Activated T-helper 9 cell treated with anti-CD3 and anti-CD28 coated beads, Interleukin-2, amount 50 U/mL, for 16 hours (primary cell): ENCODE measurements at places on chromosomes 11 and 22.

- DNase-seq = no peak
These were observed 181.4 kb downstream of the ETS1 start for GRCh38 chr11:128405714-128406662.

GRCh38 chr11:122814401-122814800 is 23.9 kb upstream of the CRTAM start:
- no peak for DNase-seq

- DNase-seq = no peak
These were observed 97.6 kb upstream of the B3GAT1 start for GRCh38 chr11:134509381-134510232.

- no peak for DNase-seq
These were observed 48.8 kb upstream of the LARGE1 start for GRCh38 chr22:33969045-33969444.

DNA sequence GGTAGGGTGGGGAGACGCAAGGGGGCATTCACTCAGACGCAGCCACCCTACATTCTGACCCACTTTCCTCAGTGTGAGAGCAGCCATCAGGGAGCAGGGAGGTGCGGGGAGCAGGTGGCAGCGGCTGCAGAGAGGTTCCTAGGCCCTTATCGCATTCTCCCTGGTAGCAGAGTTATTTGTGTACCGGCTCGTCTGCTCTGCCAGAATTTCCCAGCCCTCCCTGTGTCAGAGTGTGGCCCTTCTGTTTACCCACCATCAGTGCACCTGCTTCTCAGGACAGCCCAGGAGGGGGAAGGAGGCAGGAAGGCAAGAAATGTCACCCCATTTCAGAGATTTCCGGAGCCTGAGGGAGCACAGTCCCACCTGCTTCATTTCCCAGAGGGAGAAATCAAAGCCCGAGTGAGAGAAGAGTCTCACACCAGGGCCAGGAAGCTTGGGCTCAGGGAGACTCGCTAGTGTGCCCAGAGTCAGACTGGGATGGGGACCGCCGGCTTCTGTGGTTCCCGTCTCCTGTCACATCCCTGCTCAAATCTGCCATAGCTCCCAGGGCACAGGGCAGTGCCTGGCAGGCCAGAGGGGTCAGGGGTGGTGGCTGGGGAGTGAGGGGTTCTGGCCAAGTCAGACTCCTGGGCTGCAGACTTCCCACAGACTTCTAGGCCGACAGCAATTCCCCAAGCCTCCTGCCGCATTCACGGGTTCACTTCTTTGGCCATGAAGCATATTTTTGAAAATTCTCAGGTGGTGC is 49.7 kb downstream of the ARRB1 start:
- DNase-seq = no peak

DNA sequence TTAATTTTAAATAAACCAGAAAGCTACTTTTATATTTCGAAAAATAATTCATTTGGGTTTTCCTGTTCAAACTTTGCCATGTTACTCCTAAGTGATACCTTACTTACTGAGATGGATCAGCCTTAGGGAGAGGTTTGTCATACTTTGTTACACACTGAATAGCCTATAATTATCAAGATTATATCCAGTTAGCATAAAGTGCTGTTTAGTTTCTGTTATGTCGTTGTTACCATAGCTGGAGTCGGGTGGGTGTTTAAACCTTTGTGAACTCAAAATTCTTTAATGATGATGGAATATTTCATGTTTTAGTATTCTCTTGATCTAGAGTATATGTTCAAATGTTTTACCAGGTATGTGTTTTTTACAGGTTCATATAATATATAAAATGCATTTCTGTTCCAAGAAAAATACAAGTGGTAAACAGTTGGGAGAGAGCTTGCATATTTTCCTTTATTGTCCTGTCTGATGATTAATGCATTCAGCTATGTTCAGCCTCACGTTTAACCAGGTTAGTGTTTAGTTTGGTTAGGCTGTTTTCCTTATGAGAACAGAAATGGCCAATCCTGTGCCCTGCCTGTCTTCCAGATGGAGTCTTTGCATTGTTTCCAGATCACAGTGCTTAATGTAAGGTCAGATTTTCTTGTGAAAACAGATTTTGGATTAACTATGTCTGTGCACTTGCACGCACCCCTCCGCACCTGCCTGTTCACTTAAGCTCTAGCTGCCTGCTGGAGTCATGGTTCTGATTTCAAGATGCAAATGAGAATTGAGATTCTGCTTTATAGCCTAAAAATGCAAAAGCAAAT is 105.6 kb downstream of the ATXN10 start:
- no peak for DNase-seq

- no peak for DNase-seq
These were observed 24.2 kb downstream of the OR5B17 start for GRCh38 chr11:58334708-58335107.

DNA sequence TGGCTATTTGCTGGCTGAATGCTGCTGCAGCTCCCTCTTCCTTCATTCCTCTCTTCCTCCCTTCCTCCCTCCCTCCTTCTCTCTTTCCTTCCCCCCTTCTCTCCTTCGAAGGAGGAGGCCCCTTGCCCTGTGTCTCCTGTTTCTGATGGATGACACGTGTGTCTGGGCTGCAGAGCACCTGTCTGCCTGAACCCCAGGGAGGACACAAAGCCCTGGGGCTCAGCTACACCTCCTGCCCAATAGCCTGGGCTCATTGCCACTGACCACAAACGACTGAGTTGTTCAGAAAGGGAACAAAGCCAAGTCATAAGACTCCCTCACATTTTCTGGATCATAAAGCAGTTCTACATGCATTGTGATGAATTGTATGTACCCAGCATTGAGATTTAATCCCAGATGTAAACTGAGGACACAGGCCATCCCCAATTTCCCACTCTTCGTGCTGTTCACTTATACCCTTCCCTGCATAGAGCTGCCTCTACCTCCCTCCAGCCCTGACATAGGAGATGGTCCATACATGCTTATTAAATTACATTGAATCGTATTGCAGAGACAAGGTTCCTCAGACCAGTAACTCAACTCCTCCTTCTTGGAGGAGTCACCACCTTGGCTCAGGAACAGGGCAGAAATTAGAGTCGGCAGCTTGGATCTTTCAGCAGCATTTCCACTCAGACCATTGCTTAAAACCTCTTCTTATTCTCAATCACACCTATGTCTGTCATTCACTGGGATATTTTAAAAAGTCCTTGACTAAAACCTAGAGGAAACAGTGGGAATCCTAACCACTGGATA is 1.2 kb downstream of the CSRP3 start:
- no peak for DNase-seq
